ENCODE measurements at places on chromosomes 2 and 18.

- DNase-seq, result no peak
These were observed 95.7 kb upstream of the EPC2 start for GRCh38 chr2:148548716-148549400.

DNA sequence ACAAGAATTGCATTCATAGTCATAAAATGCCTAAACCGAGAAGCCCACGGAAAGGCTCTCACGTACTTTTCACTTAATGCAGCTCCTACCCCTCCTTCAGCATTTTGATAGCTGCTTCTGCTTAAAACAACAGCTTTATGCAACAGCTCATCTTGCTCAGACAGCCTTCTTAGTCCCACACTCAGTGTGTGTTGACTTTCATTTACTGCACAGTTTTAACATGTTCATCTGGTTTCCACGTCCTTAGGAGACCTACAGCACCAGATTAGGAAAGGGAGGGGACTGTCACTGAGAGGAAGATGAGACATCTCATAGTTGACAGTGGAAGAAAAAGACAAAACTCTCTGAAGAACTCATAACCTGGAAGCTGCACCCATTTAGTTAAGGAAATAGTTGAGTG, 435.4 kb downstream of the SETBP1 start:
- no peak for DNase-seq

- no peak for DNase-seq
These were observed 3057.4 kb downstream of the RPIA start for GRCh38 chr2:91748902-91749301.

GRCh38 chr2:18077704-18078103, 199.2 kb downstream of the KCNS3 start:
- no peak for DNase-seq

- no peak for DNase-seq
These were observed 18.0 kb downstream of the RNF125 start for GRCh38 chr18:32036506-32037180.

- DNase-seq, result no peak
These were observed 33.8 kb downstream of the ZNF519 start for GRCh38 chr18:14098428-14098827.

GRCh38 chr2:31216734-31217133, 581 bp downstream of the CAPN14 start:
- no peak for DNase-seq

GRCh38 chr2:105409717-105410116, 10.9 kb upstream of the FHL2 start:
- DNase-seq, result no peak

DNA sequence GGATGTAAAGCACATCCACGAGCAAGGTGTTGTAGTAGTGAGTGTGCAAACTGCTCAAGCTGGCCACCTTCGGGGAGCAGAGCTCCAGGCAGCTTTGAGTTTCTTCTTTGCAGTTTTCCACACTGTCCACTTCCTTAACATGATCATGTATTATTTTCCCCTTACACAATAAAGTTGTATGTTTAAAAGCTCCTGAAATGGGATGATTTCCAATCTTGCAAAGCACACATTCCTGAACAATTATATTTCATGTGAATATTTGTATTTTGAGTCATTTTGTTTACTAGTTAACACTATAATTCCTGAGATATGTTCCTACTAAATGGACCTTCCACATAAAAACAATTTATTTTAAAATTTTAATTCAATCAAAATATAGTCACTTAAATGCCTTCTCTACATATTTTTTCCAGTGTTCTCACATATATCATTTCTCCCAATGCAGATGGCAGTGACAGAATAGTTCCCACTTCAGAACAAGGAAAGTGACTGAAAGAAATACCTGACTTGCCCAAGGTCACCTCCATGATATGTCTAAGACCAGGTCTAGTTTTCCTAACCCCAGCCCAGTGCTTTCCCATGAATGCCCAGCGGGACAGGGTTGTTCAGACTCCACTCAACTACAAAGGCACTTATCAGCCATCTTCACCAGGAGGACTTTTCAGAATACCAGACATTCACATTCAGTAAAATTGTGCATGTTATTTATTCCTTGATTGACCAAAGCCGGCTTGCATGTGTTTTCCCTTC, 5.5 kb downstream of the CYB5A start:
- peak; percentile 23 for DNase-seq

GRCh38 chr2:179272406-179273192, 8.0 kb upstream of the SESTD1 start:
- no peak for DNase-seq

DNA sequence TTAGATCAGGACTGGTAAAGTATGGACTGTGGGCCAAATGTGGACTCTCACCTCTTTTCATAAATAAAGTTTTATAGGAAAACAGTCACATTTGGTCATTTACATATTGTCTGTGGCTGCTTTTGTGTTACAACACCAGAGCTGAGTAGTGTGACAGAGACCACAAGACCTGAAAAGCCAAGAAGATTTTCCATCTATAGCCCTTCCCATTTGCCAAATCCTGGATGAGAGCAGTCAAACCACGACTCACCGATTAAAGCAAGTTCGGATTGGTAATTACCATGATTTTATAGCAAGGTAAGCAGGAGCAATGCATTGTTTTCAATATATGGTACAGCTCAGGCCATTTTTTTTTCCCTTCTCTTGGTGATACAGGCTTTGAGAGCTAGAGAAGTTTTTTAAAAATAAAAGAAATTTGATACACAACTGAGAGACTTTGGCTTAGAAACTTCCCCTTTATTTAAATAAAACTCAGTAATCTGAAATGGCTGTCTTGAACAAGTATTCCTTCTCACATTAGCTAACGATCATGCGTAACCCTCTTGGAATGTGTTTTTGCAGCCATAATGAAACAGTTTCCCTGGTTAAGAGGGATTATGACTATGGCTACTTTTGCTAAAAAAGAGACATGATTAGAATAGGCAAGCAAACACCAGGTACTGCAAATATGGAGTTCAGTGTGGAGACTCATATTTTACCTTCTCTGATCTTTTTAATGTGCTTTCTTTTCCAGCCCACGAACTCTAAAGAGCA, 9.5 kb upstream of the MALL start:
- no peak for DNase-seq

- no peak for DNase-seq
These were observed at the start of gene CYTIP for GRCh38 chr2:157443795-157444640. TSS of gene CYTIP (minus strand) at chr2:157444089. CDS start at chr2:157444020, 69 bp downstream.

DNA sequence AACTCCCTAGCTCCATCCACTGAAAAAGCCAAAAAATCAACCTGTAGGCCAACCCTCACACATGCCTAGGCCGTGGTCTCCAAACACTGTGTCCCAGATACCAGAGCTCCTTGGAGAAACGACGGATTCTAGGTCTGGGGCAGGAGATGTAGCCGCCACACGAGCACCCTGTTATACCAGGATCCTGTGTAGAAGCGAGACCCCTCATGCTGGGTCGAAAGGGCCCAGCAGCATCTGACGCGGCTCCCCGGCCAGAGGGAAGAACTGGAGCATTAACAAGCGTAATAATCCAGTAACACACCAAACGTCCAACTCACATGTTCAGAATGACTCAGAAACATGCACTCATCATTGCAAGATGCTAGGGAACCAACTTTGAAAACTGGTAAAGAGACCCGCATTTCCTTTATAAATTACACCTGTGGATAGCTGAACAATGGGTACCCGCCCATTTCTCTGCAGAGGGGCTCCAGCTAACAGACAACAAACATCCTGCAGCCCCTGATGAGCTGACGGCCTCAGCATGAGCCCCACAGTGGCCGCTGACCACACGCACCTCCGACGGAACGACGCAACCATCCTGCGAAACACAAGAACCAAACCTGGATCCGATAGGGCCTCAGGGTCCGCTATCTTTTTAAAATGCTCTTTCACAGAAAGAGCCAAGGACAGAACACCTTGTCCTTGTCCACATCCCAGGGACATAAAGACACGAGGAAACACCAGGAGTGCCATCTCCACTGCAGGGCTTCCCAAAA, 14.2 kb downstream of the SLC66A2 start:
- DNase-seq, result no peak

GRCh38 chr2:212945526-212945925, 205.9 kb downstream of the IKZF2 start:
- no peak for DNase-seq

- DNase-seq, result no peak
These were observed 57.2 kb downstream of the CYB5A start for GRCh38 chr18:74234326-74235171.

- peak; percentile 62 for DNase-seq
These were observed 166.9 kb downstream of the MSH2 start for GRCh38 chr2:47569658-47570475.

DNA sequence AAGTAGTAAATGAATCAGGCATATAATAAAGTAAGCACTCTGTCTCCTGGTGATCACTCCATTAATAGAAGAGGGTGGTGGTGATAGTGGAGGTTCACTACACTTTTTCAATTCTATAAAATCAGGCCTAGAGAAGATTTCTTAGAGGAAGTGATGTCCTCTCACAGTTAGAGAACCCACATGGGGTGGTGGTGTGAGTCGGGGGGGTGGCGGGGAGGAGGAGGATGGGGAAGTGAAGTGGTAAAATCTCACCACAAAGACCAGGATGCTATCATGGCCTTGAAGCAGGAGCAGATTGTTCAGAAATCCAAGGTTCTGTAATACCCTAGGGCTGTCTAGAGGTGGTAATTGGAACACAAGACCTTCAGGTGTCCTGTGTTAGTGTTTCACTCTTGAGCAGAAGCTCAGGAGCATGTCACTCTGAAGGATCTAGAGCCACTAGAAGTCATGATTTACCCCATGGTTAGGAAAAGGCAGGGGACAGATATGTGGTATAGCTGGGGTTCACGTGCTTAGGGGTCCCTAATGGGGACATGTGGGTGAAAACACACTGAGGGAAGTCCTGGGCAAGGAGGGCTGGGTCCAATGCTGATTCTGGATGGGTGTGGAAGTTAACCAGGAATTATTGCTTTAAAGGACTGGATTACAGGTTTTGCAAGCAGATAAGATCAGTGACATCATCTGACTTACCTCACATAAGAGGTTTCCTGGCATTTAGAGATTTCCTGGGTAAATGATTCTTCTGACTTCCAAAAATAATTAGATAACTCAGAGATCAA, 31.0 kb downstream of the RNF125 start:
- DNase-seq, result no peak

- DNase-seq, result no peak
These were observed 84.2 kb downstream of the ANTXR1 start for GRCh38 chr2:69097148-69097610.

DNA sequence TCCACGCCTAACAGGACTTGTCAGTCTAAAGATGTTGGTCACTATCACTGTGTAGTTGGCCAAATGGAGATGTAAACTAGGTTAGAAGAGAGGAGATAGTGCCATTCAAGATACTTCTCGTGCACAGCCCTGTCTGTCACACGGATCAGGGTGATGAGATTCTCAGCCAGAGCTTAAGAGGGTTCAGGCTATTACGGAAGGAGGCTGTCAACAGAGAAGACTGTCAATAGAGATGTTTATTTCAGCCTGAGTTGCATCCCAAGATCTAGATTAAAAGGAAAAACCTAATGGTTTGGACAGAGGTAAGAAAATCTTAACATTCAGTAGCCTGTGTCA, 83.4 kb downstream of the AAK1 start:
- no peak for DNase-seq

DNA sequence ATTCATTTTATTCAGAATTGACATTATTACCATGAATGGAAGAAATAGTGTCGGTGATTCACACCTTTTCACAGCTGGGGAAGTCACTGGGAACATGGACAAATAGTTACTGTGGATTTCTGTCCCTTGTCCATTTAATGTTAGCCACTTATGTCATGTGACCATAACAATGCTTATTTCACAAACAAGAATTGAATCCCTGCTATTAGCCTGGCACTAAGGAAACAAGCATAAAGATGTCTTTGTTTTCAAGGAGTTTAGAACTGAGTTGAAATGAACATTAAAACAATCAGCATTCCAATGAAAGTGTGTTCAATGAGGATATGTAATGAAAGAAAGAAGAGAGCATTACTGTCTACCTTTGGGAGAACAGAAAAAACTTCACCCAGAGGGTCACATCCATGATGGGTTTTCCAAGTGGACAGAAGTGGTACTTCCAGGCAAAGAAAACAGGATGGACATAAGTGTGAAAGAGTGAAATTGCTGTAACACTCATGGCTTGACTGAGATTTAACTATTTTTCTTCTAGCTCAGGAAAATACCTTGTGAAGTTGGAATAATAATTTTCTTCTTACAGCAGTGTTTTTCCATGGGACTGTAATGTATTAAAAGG, 324.5 kb upstream of the UBE2E3 start:
- no peak for DNase-seq

DNA sequence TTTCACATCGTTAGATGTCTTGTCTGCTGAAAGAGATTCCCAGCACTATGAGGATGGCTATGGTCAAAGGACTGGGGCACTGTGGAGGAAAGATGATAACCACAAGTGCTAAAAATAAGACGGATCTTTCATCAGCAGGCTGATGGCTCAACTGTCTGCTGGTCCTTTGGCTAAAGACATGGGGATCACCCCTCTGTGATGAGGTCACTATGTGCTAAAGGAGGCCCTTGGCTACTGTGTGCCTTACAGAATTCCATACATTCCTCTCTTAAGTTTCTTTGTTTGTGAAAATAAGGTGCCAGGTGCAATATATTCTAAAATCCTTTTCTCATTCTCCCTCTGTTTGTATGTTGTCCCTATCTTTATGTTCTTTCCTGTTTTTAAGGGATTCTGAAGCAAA, 39.7 kb upstream of the LYPD6 start:
- no peak for DNase-seq

- DNase-seq, result no peak
These were observed 12.0 kb upstream of the IMPACT start for GRCh38 chr18:24414349-24415003.

- no peak for DNase-seq
These were observed 144.0 kb upstream of the IL1R2 start for GRCh38 chr2:101847661-101848339.

DNA sequence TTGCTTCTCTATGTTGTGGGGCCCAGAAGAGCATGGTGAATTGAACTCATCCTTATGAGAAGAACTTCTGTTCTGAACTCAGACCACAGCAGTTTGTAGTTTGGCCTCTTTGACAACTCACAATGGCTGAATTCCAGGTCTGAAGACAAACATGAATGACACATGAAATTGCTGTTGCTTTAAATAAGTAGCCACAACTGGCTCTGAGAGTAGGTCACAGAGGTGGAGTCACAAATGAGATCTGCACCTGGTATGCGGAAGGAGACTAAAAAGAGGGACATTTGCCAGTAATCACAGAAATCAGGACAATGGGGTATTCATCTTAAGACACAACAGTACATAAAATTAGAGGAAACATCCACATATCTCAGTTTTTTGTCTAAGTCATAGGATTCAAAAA, 290.3 kb upstream of the MMADHC start:
- no peak for DNase-seq

Measured in ecto neural progenitor cell (in vitro differentiated cells).